NCI-H446 treated with DMSO at 0.1 percent for 48 hours (cell line): ENCODE measurements at places on chromosomes 2 and 18.

- DNase-seq, result no peak
These were observed 181.1 kb downstream of the ZRANB3 start for GRCh38 chr2:135349941-135350340.

DNA sequence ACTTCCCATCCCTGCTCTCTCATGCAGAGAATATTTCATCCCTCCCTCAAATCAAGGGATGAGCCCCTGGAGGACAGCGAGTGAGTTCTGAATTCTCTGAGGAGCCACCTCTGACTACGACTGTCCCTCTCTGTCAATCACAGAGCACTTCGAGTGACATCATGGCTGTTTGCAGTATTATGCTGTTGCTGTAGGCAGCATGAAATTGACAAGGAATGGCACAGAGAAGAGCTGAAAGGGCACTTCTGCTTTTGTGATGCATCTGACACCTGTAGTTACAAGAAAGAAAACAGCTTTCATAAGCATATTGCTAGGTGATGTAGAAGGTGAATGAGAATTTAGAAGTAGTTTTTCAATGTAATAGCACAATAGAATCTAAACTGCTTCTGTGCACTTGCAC is 166.9 kb downstream of the ARHGAP15 start:
- DNase-seq, result no peak

DNA sequence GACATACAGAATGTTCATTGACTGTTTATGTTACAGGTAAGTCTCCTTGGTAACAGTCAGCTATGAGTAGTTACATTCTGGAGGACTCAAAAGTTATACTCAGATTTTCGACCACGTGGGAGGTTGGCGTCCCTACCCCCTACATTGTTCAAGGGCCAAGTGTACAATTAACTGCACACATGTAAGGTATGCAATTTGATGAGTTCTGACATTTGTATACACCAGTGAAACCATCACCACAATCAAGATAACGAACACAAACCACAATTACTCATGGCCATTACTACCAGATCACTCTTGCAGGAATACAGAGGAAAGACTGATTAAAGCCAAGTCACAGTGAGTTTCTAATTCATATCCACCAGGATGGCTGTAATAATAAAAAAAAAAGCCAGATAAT is 39.6 kb upstream of the LDLRAD4 start:
- DNase-seq, result no peak

GRCh38 chr2:135163306-135163705 is 111.2 kb downstream of the RAB3GAP1 start:
- no peak for DNase-seq

DNA sequence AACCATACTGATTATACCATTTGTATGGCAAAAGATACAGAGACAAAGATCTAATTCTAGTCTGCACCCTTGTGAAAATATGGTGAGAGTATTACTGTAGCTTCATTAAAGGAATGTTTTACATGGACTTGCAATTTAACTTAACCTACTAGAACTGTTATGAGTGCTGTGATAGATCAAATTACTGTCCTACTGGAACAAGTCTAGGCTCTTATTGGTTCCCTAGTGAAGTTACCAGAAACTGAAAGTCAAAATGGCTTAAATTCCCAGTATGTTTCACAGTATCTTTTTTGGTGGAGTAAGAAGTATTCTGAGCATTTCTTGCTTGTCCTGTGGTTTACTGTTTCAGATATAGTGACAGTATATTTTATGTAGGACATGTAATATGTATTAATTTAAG is 3.8 kb upstream of the TBR1 start:
- no peak for DNase-seq

DNA sequence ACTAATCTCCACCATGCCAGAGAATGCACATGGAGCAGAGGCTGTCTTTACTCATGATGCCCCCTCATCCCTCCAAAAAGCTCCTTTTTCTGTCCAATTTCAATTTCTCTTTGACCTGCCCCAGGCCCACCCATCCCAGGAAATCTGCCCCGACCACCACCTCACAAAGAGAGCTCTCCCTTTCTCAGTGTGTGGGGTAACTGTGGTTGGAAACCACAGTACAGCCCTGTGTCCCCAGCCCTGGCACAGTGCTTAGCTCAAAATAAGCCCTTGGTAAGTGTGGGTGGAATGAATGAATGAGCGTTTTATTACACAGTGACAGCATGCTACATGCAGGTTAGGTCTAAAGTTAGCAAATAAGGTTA is 43.7 kb upstream of the CAB39 start:
- DNase-seq, result no peak

DNA sequence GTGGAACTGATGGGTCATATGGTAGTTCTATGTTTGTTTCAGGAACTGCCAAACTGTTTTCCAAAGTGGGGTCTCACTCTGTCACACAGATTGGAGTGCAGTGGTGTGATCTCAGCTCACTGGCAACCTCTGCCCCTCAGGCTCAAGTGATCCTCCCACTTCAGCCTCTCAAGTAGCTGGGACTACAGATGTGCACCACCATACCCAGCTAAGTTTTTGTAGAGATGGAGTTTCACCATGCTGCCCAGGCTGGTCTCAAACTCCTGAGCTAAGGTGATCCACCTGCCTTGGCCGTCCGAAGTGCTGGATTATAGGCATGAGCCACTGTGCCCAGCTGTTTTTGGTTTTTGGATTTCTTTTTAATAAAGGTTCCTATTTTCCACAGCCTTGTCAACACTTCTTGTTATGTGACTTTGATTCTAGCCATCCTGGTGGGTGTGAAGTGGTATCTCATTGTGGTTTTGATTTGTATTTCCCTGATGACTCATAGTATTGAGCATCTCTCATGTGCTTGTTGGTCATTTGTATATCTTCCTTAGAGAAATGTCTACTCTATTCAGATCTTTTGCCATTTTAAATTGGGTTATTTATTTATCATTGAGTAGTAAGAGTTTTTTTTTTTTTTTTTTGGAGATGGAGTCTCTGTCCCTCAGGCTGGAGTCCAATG is 22.8 kb downstream of the NPC1 start:
- DNase-seq, result no peak

- no peak for DNase-seq
These were observed 27.6 kb upstream of the NEMP2 start for GRCh38 chr2:190562121-190562520.

DNA sequence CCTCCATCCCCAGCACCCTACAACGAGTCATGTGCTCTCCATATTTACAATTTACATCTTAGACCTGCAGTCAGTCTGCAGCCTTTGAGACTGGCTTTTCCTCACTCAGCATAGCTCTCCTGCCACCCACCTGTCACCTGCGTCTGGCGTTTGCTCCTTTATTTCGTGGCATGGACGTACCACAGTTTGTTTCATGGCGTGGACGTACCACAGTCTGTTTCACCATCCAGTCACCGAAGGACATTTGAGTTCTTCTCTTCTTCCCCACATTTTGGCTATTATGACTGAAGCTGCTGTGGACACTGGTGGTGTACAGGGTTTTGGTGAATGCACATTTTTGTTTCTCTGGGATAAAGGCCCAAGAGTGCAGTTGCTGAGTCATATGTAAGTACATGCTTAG is 141.8 kb upstream of the CTDP1 start:
- DNase-seq, result no peak

- no peak for DNase-seq
These were observed 6.8 kb upstream of the LRRTM1 start for GRCh38 chr2:80311304-80311703.

- no peak for DNase-seq
These were observed 1.8 kb downstream of the PSTPIP2 start for GRCh38 chr18:46070232-46070631.

DNA sequence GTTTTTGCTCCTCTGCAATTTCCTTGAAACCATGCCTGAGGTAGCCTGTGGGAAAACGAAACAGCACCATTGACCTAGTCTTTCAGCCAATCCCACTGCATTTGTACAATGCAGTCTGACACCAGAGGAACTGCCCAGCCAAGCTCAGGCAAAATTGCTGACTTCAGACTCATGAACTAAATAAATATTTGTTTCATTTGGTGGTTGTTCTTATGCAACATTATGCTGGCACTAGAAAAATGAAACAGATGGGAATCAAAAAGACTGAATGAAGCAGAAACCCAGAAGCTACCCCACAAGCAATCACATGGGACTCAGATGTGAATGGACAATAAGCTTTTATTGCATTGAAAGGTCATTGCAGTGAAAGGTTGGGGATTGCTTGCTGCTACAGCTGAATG is 1.7 kb downstream of the NAT8 start:
- no peak for DNase-seq

- DNase-seq, result no peak
These were observed 87.8 kb upstream of the EML6 start for GRCh38 chr2:54635554-54636152.

DNA sequence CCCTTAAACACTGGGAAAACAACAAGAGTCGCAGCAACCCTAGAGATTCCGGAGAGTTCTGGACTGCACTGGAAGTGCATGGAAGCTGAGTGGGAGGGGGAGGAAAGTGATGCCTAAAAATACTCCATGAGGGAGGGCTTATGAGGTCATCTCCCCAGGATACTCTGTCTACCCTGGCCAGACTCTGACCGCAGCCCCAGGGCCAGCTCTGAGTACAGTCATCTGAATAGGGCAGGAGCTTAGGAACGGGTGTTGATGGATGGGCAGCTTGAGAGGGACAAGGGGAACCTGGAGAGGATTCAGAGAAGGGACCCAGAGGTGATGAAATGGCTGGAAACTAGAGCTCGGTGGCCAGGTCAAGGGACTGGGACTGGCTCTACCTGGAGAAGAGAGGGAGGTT is 79.3 kb upstream of the IGFBP5 start:
- DNase-seq, result no peak

- no peak for DNase-seq
These were observed 17.2 kb upstream of the CABYR start for GRCh38 chr18:24121625-24122024.

DNA sequence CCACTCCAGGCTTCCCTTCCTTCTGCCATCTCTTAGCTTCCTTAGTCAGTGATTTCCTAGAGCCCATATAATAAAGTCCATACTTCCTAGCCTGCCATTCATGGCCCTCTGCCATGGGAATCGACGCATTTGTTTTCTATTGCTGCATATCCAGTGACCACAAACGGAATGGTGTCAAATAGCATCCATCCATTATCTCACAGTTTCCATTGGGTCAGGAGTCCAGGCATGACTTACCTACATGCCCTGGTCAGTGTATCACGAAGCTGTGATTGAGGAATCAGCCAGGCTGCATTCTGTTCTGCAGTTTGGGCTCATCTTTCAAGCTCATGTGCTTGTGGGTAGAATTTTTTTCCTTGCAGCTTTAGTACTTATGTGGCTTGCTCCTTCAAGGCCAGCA is 209.7 kb upstream of the EPAS1 start:
- DNase-seq, result no peak

GRCh38 chr18:41436772-41437171 is 518.3 kb upstream of the PIK3C3 start:
- DNase-seq, result no peak

DNA sequence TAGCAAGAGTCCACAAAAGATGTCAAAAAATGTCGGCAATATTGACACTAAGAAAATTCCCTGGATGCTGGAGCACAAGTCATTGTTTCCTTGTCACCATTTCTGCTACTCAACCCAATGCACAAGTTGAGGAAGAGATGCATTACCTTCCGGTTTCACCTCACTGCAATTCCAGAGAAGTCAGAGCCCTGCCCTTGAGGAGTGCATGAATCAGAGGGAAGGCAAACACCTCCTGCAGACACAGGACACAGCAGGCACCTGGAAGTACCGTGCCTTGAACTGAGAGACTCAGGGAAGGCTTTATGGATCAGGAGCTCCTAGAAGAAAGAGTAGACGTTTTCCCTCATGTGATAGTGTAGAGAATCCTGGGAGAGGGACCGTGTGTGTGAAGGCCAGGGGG is 62.7 kb upstream of the ARL4C start:
- no peak for DNase-seq

DNA sequence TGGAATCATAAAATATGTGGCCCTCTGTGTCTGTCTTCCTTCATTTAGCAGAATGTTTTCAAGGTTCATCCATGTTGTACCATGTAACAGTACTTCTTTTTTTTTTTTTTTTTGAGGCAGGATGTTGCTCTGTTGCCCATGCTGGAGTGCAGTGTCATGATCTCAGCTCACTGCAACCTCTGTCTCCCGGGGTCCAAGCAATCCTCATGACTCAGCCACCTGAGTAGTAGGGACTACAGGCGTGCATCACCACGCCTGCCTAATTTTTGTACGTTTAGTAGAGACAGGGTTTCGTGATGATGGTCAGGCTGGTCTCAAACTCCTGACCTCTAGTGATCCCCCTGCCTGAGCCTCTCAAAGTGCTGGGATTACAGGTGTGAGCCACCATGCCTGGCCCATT is 31.2 kb downstream of the RAB1A start:
- DNase-seq, result no peak

DNA sequence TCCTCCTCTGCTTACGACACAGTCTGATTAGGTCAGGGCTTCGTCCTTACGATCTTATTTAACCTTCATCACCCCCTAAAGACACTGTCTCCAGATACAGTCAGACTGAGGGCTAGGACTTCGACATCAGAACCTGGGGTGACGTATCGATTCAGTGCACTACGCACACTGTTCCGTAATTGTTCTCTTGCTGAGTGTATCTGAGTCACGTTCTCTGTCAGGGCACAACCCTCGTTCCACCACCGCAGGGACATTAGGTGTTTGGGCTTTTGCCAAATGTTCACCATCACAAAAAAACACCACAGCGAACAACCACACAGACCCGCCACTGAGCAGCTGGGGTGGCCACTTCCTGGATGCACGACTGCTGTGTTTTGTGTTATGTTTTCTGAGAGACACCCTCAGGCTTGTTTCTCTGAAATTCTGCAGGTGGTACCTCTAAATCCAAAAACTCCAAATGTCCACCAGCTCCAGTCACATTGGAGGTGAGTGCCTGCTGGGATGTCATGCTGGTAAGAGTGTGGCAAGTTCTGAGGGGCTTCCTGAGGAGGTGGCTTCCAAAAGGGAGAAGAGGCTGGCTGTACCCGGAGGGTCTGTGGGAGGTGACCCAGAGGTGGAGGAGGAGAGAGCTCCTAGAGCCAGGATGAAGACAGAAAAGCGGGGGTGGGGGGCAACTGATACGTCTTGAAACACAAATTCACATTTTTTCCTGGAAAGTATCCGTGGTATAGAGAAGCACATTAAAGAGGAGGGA is 66.6 kb downstream of the ADNP2 start:
- DNase-seq, result no peak

DNA sequence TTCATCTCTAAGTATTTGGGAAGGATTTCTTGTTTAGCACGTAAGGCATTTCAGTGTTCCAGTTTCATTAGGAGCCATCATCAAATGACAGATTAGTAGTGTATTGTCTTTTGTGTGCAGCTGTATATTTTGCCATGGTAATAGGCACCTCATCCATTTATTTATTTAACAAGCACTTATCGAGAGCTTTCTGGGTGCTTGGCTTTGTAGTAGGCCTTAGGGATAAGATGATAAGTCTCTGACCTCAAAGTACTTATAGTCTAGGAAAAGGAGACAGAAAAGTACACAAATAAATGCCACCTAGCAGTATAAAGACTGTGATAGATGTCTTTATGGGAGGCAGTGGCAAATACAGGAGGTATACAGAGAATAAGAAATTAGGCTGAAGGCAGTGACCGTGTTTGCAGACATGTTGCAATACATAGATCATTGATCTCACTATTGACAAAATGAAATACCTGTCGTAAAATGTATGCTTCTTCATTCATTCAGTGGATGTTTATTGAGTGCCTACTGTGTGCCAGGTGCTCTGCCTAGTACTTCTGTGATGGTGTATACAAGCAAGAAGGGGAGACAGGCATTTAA is 265.9 kb downstream of the SETBP1 start:
- no peak for DNase-seq

- DNase-seq, result no peak
These were observed 19.2 kb upstream of the SLC8A1 start for GRCh38 chr2:40470822-40471813.
